Activated CD8-positive, alpha-beta T cell treated with anti-CD3 and anti-CD28 coated beads, Interleukin-2, amount 10 ng/mL, durations not matched to agents 7 days and 5 days (primary cell): ENCODE measurements at places on chromosomes 6 and 20.

- DNase-seq: no peak
- no peak overlapping the region for H3K4me3 ChIP-seq
- H3K4me1 ChIP-seq: no peaks in the 10 kb centered on the region
- no peaks in the 10 kb centered on the region for H3K36me3 ChIP-seq
Observed at GRCh38 chr6:146813554-146813953, 214.8 kb downstream of the ADGB start.

DNA sequence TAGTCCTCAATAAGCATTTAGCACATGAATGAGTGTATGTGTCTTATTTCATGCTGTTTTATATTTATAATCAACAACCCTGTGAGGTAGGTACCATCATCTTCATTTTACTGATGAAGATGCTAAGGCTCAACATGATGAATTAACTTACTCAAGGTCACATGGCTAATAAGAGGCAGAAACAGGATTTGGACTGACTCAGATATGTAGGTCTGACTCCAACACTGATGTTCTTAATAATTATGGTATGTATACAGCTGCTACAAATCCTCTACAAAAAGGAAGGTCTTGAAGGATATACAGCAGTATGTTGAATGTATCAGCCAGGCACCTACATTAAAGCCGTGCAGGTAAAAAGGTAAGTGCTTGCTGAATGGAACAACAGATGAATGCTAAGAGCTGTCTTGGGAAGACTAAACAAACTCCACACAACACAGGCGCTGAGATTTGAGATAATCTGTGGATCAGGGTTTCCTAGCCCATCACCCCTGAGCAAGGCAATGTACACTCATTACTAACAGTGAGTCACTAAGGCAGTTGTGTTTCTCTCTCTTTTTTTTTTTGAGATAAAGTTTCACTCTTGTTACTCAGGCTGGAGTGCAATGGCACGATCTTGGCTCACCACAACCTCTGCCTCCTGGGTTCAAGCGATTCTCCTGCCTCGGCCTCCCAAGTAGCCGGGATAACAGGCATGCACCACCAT, 31.9 kb downstream of the TTI1 start:
- H3K4me3 ChIP-seq: no peak overlapping the region
- H3K36me3 ChIP-seq: peaks cover 43% of the 10 kb centered on the region
- no peak for DNase-seq
- no peaks in the 10 kb centered on the region for H3K4me1 ChIP-seq

DNA sequence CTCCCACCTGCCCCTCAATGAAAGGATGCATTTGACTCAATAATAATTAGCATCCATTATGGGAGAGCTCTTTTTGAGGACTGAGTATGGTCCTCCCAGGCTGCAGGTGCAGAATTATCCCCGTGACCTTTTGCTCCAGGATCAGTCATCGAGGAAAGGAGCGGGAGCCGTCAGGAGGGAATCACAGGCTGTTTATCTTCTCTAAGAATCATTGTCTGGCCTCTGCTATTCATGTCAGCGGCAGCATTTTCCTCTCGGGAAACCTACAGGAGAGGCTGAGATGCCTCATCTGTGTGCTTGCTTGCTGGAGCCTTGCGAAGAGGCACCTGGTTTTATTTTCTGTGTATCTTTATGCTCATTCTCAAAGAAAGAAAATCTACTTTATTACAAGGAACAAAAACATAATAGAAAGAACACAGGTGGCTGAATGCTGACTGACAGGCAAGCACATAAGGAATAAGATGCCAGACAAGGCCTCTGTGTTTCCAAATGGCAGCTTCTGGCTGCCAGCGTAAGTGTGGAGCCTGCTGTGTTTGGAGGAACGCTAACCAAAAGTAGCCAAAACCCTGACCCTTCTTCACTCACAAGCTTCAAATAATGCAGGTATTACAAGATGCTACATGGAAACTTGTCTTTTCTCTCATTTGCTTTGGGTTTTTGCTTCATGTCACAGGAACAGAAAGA, 539.1 kb upstream of the MARCKS start:
- DNase-seq: no peak
- no peak overlapping the region for H3K27ac ChIP-seq
- no peaks in the 10 kb centered on the region for H3K27me3 ChIP-seq

GRCh38 chr20:9078826-9079731, 10.2 kb downstream of the PLCB4 start:
- no peaks in the 10 kb centered on the region for H3K27me3 ChIP-seq
- H3K27ac ChIP-seq: no peak overlapping the region
- no peaks in the 10 kb centered on the region for H3K4me1 ChIP-seq
- H3K4me3 ChIP-seq: no peak overlapping the region

DNA sequence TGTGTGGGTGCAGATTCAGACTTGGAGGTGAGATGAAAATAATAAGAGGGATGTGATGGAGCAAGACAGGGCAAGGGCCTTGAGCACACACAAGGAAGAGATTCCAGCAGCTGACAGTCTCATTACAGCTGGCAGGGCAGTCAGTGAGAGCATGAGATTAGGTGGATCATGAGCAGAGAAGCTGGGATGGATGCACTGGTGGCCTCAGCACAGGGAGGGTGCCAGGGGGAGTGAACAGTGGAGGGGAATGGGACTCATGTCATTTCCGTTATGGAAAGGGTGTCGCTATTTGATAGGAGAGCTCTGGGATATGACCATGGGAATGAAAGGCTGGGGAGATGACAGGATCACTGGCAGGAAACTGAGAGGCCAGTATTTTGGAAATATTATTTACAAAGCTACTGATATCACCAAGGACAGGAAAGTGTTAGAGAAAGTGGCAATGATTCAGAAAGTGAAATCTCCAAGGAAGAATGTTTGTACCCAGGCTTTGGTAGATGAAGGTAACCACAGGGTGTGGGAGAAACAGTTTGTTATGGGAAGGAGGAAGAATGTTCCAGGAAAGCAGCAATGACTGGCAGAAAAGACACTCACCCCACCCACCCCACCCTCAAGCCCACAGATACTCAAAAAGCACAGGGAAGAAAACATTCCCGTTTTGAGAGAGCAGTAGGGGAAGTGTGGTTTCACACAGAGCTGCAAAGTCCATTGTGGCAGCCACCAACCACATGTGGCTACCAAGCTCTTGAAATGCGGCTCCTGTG, 214.7 kb upstream of the PROKR2 start:
- peak overlapping the region; percentile 40 for H3K27ac ChIP-seq
- H3K4me1 ChIP-seq: peaks cover 25% of the 10 kb centered on the region
- no peak for DNase-seq
- H3K36me3 ChIP-seq: no peaks in the 10 kb centered on the region
- H3K4me3 ChIP-seq: no peak overlapping the region

DNA sequence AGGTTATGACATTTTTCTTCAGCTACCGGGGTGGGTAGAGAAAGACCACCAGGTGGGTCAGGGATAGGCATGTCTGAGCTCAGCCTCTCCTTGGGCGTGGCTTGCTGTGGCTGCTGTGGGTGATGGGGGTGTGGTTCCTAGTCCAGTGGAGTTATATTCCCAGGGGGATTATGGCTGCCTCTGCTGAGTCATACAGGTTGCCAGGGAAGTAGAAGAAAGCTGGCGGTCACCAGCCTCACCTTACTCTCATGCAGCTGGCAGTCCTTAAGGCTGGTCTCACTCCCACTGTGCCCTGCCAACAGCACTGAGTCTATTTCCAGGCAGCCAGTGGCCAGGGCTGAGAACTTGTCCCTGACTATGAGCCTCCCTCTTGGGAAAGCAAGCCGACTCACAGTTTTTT, 130.0 kb downstream of the SCP2D1 start:
- H3K4me1 ChIP-seq: no peaks in the 10 kb centered on the region
- no peak overlapping the region for H3K27ac ChIP-seq
- H3K36me3 ChIP-seq: no peaks in the 10 kb centered on the region

DNA sequence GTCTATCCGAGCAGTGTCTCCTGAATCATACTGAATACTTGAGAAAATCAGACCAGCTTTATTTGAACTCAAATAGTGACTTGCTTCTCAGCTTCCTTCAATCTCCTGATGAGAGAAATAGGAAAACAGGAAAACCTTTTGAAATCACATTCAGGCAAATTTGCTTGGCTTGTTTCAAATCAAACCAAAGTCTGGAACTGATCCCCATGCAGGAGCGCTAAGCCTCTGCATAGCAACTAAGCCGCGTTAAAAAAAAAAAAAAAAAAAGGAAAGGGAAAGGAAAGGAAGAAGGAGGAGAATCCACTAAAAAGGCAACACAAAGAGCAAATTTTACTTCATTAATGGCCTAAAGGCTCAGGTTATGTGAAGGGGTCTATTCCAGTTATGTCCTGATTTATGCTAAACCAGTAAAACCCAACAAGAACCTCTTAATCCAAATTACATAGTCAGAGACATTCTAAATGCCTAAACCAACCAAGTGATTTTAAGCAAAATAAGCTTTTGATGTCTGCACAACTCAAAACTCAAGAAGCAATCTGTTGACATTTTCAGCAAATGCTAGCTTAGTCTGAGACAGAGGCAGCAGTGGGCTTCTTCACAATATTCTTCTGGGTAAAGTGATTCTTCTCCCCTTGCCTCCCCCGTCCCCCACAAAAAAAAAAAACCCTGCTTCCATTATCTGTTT, 112.5 kb downstream of the SOBP start:
- peaks cover 8% of the 10 kb centered on the region for H3K27me3 ChIP-seq
- DNase-seq: no peak
- no peak overlapping the region for H3K27ac ChIP-seq
- H3K4me3 ChIP-seq: no peak overlapping the region

- peaks cover 12% of the 10 kb centered on the region for H3K36me3 ChIP-seq
- no peaks in the 10 kb centered on the region for H3K4me1 ChIP-seq
- no peak overlapping the region for H3K27ac ChIP-seq
- H3K4me3 ChIP-seq: no peak overlapping the region
Observed at GRCh38 chr6:128057946-128058345, 157.1 kb upstream of the THEMIS start.

GRCh38 chr6:21898107-21898796, 304.7 kb downstream of the SOX4 start:
- no peaks in the 10 kb centered on the region for H3K4me1 ChIP-seq
- no peak for DNase-seq
- no peak overlapping the region for H3K4me3 ChIP-seq
- no peak overlapping the region for H3K27ac ChIP-seq
- no peaks in the 10 kb centered on the region for H3K36me3 ChIP-seq
- H3K27me3 ChIP-seq: no peaks in the 10 kb centered on the region

DNA sequence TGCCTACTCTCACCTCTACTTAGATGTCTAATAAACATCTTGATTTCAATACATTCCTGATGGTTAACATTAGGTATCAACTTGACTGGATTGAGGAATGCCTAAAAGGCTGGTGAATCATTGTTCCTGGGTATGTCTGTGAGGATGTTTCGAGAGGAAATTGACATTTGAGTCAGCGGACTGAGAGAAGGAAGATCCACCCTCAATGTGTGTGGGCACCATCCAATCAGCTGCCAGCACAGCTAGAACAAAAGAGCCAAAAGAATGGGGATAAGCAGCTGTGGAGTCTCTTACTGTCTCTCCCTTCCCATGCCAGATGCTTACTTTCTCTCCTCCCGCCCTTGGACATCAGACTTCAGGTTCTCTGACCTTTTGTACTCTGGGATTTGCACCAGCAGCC, 128.6 kb upstream of the HS3ST5 start:
- no peak overlapping the region for H3K27ac ChIP-seq
- H3K27me3 ChIP-seq: no peaks in the 10 kb centered on the region
- H3K36me3 ChIP-seq: no peaks in the 10 kb centered on the region

DNA sequence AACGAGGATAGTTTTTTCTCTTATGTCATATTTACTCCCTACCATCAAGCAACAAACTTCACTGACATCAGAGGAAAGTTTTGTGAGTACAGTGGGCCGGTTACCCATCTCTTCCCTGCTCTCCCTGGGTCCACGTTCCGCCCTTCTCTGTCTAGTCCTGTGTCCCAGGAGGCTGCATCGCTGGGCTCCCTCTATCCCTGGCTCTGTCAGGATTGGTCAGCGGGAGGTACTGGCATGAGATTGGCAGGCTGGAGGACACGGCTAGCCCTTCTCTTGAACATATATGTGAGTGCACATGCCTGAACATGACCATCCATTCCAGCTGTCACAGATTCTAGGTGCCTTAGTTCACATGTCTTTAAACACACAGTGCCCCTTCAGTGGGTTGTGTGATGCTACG, 30.3 kb upstream of the TMEM181 start:
- H3K27ac ChIP-seq: no peak overlapping the region
- no peaks in the 10 kb centered on the region for H3K4me1 ChIP-seq
- H3K27me3 ChIP-seq: peaks cover 50% of the 10 kb centered on the region
- no peak overlapping the region for H3K4me3 ChIP-seq

DNA sequence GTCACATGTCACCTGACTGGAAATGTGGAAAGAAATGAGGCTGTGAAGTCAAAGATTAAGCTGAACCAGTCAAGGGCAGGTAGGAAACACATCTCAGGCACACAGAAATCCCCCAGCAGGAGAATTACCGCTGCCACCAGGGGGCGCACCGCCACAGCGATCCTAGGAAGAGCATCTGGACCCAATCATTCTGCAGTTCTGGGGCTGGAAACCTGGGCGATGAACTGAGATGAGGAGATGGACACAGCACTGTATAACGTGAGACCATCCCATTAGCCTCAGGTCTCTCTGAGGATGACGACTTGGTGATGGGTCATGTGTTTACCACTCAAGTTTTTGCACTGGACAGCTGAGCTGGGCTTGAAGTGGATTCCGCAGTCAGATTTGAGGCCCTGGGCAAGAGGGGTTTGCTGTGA, 6.5 kb upstream of the SLC24A3 start:
- H3K4me1 ChIP-seq: no peaks in the 10 kb centered on the region
- no peak overlapping the region for H3K4me3 ChIP-seq
- H3K27me3 ChIP-seq: peaks cover 24% of the 10 kb centered on the region
- no peaks in the 10 kb centered on the region for H3K36me3 ChIP-seq

- no peak overlapping the region for H3K27ac ChIP-seq
- no peak overlapping the region for H3K4me3 ChIP-seq
- no peaks in the 10 kb centered on the region for H3K27me3 ChIP-seq
- H3K36me3 ChIP-seq: no peaks in the 10 kb centered on the region
- H3K4me1 ChIP-seq: peaks cover 12% of the 10 kb centered on the region
Observed at GRCh38 chr6:154605178-154605881, 94.8 kb upstream of the CNKSR3 start.

- no peaks in the 10 kb centered on the region for H3K27me3 ChIP-seq
- no peak for DNase-seq
- no peak overlapping the region for H3K4me3 ChIP-seq
- no peak overlapping the region for H3K27ac ChIP-seq
Observed at GRCh38 chr6:126475449-126475848, 135.5 kb downstream of the CENPW start.

DNA sequence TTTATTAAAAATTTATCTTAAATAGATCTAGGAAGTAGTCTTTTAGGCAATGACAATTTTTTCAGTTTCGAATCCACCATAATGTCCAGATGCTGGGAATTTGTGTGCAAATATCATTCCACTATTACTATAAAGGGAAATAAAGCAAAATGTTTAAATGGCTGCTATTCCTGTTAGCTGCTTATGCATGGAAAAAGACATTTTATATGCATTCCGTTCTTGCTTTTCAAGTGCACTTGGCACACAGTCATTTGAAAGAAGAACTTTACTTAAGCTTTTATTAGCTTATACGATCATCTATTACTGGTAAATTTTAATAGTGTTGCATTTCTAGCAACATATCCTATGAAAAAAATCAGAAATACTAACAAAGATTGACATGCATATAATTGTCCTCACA, 42.0 kb downstream of the PRL start:
- H3K27ac ChIP-seq: no peak overlapping the region
- no peak overlapping the region for H3K4me3 ChIP-seq
- no peaks in the 10 kb centered on the region for H3K36me3 ChIP-seq
- DNase-seq: no peak
- no peaks in the 10 kb centered on the region for H3K27me3 ChIP-seq

- H3K4me3 ChIP-seq: no peak overlapping the region
- no peaks in the 10 kb centered on the region for H3K36me3 ChIP-seq
- peaks cover 34% of the 10 kb centered on the region for H3K4me1 ChIP-seq
- DNase-seq: no peak
- no peaks in the 10 kb centered on the region for H3K27me3 ChIP-seq
- no peak overlapping the region for H3K27ac ChIP-seq
Observed at GRCh38 chr20:47382746-47383415, 26.4 kb upstream of the ZMYND8 start.
